ENCODE measurements at places on chromosomes 4 and X. TPM values are rescaled to one million over a fixed set of nuclear protein-coding genes. Genes with fewer than 3 reads are reported as not detected.

SLC7A11 gene
- total RNA-seq = 18.7 TPM

C1QTNF7 gene
- not detected for total RNA-seq

PFKFB1 gene
- 0.77 TPM for total RNA-seq

RHOXF2B gene
- total RNA-seq = not detected

HDAC8 gene
- total RNA-seq = 34.4 TPM

ADGRG2 gene
- 0.20 TPM for total RNA-seq

RNF4 gene
- total RNA-seq = 76.4 TPM

MXRA5 gene
- total RNA-seq = 1.3 TPM

EVC2 gene
- 7.2 TPM for total RNA-seq

BMPR1B gene
- 26.8 TPM for total RNA-seq

NHSL2 gene
- 10.8 TPM for total RNA-seq

FAM200B gene
- total RNA-seq = 39.5 TPM

TLR1 gene
- total RNA-seq = not detected

Measured in neural crest cell (in vitro differentiated cells).